ENCODE measurements at places on chromosomes 3 and 15.
A peak's percentile ranks its signal among the peaks of the same experiment; 100 is the strongest.

DNA sequence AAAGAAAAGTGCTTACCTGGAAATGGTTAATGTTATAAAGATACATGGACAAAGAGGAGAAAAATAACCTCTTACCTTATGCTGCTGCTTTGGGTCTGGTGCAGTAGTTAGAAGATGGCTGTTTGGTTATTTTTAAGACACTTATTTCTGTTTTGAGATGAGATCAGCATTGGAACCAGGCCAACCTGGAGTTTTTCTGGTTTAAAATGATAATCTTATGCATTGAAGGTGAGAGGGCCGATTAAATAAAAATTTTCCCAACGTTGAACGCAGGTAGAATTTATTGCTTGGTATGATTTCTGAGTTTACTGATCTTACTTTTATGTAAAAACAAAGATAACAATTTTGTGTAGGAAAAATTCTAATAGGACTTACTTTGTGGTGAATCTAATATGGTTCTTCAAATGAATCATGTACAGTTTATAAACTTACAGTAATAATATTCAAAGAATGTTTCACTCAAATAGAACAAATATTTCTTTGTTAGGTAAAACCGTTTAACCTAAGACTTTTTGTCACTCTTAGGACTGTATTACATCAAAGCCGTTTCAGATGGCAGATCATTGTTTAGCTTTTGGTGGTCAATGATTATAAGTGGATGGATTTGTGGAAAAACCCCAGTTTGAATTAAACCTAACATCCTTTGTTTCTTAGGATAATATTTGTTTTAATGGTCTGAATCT, 14.9 kb downstream of the UBE2E2 start:
- no peak for DNase-seq

DNA sequence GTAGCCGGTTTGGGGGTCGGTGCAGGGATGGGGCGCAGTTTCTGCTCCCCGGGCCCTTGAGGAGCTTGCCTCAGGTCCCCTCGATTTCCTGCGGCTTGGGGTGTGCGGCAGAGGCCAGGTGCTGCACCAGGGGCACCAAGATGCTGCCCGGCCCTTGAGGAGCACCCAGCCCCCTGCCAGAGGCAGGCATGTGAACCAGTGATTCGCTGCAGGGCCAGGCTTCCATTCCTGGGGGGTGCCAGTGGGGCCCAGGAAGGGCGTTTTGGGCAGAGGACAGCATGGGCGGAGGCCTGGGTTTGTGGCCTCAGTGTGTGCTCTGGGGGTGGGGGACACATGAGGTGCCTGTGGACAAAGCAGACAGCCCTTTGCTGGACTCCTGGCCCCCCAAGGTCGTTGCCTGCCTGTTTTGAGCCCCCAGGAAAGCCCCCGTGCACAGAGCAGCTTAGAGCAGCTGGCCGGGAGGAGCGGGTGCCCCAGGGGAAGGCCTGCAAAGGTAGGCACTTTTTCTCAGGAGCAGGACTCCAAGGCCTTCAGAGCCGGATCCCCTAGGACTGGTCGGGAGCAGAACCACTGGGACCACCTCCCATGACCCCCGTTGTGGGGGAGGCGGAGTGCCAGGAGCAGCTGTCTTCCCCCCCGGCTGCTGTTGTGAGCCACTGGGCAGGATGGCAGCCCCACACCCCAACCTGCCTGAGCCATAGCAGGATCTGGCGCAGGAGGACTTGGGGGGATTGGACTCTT, 1.6 kb downstream of the PLXNA1 start:
- DNase-seq, result no peak

GRCh38 chr15:27081676-27082418, 110.9 kb downstream of the GABRG3 start:
- no peak for DNase-seq

DNA sequence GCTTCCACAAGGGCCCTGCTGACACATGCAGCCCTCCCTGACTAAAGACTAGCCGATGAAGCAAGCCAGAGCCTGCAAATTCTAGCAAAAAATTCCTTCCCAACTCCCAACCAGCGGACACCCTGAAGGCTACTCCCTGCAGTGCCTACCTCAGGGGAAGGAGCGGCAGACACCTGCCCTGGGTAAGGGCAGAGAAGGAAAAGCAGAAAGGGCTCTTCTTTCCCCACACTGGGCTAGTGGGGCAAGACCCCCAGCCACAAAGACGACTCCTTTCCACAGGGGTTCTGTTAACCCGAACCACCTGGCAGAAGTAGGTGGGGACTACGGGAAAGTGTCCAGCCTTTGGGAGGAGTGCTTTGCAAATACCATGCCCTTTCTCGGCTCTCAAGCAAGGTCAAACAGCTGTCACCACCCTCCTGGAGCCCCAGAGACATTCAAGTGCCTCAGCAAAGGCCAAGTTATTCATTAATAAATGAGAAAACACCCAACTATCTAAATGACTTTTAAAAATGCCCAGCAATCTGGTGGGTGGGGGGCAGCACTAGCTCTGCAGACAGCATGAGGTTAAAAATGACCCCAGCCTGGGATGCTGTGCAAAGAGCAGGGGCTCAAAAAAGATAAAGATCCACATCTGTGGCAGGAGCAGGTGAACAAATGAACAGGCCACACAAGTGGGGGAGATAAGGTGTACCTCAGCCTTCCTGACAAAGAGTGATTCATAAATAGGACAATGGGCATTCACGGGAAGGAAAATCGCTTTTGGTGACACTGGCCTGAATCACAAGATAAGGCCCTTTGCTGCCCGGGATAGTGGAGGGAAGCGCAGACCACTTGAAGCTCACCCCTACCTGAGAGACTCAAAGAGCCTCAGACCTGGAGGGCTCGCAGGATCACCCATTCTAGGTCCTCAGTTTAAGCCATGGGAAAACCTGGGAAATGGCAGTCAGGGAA, 33.0 kb downstream of the CCDC12 start:
- DNase-seq, result no peak

GRCh38 chr3:111610612-111611054, 15.5 kb upstream of the ZBED2 start:
- no peak for DNase-seq

DNA sequence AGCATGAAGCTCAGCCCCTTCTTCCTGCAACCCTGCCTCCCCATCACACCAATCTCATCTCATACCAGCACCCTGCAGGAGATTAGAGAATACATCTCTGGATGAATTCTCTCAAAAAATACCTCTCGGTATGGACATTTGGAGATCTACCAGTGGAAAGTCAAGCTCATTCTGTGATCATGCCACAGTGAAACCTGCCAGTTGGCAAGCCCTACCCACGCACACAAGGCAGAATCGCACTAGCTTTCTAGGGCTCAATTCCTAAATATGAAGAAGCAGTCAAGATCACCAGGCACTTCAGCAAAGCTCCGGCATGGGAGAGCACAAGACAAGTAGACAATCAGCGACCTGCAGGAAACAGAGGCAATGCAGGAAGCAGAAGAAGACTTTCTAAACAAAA, 221.2 kb downstream of the NTRK3 start:
- no peak for DNase-seq

DNA sequence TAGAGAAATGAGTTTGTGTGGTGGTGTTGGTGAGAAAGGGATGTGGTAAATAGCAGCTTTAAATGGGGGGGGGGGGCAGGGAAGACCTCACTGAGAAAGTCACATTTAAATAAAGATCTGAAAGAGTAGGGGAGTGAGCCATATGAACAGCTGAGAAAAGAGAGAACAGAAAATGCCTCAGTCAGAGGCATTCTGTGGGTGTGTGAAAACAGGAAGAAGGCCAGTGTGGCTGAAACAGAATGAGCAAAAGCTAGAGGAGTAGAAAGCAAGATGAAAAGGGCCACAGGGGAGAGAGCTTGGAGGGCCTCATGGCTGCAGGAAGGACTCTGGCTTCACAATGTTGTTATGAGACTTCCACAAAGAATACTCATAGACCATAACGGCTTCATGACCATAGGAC, 783.3 kb downstream of the ZPLD1 start:
- no peak for DNase-seq

DNA sequence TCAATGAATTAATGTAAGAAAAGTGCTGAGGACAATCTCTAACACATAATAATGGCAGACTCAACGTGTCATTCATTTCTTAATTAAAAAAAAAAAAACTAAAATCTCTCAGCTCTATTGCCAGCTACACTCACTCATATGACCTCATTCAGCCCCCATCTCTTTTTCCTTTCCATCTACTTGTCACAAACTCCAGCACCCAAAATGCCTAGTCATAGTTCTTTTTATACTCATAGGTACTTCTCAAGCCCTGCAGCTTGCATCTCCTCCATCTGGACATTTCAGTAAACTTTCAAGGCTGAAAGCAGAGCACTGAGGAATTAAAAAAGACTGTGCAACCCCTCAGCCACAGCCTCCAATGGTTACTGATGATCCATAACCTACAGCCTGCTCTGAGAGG, 109.8 kb downstream of the PLCH1 start:
- DNase-seq, result no peak

GRCh38 chr3:107954845-107955244, 136.0 kb downstream of the CD47 start:
- DNase-seq, result no peak

DNA sequence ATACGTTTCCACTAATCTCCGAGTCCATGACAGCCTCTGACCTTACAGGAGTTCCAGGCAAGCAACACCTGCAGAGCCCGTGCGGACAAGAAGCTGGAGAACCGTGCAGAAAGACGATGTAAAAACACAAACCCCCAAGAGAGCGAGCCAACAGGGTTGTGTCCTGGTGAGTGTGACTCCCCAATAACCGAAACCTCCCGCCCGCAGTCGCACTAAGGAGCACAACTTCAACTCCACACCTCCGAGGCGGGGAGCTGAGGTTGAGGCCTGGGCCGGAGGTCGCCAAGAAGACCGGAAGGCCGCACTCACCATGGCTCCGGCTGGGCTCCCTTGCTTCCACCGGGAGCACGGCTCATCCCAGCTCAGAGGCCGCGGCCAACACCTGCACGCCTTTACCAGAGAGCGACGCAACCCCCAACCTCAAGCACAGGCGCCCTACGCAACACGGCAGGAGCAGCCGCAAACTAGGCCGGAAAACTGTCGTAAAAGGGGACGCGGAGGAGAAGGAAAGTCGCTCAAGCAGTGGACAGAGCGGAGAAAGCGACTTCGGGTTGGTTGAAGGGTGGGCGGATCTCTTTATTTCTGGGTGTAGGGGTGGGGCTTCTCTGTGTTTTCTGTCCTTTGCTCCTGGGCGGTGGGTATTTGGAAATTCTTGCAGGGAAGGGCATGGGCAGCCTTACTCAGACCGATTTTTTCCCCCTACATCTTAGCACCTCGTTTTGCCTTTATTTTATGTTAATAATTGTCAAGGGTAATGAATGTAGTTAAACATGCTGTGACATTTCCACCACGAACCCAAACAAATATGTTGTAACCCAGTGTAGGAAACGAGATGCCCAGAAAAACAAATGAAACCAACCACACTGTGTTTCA, at the start of gene DNAJC19:
Gene DNAJC19 (minus strand): TSS at position 446 of the 873 bp plus-strand sequence. CDS start 134 bp downstream, at position 312.
- DNase-seq, result peak; percentile 69

- DNase-seq, result no peak
These were observed 110.9 kb downstream of the BDH1 start for GRCh38 chr3:197444793-197445379.

DNA sequence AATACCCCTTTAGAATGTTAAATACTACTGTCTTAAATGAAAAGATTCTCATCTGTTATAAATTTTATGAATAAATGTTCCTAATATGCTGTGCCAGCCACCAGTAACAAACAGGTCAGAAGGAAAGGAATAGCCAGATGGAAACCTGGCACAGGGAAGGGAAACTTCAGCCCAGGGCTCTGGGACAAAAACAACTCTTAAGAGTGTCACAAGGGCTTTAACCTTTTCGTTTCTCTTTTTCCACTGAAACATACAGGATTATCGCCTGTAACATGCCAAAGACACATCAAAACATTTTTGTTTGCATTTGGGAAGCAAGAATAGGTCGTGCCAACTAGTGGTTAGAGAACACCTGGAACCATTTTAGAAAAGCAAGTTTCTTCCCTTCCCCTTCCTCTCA, 109.0 kb upstream of the NEDD4 start:
- DNase-seq, result no peak

- no peak for DNase-seq
These were observed 112.7 kb upstream of the SLC4A7 start for GRCh38 chr3:27596921-27597320.

- DNase-seq, result no peak
These were observed 26.4 kb upstream of the HGD start for GRCh38 chr3:120708408-120708807.

GRCh38 chr15:48493084-48493762, 152.3 kb downstream of the FBN1 start:
- no peak for DNase-seq

DNA sequence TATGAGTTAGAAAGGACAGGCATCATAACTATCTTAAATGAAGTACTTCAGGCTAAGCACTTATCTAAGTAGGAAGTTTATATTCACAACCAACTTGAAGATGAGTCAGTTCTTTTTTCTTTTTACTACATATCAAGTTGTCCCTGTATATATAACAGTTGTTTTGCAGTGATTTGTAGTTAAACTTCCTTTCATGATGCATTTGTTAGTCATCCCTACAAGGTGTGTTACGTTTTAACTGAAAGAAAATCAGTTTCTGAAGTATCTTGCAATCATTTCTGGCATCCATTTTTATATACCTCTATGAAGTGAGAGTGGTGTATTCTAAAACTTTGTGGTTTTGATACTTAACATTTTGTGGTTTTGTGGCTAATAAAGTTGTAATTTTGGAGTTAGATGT, 46.1 kb downstream of the ZFAND6 start:
- no peak for DNase-seq

DNA sequence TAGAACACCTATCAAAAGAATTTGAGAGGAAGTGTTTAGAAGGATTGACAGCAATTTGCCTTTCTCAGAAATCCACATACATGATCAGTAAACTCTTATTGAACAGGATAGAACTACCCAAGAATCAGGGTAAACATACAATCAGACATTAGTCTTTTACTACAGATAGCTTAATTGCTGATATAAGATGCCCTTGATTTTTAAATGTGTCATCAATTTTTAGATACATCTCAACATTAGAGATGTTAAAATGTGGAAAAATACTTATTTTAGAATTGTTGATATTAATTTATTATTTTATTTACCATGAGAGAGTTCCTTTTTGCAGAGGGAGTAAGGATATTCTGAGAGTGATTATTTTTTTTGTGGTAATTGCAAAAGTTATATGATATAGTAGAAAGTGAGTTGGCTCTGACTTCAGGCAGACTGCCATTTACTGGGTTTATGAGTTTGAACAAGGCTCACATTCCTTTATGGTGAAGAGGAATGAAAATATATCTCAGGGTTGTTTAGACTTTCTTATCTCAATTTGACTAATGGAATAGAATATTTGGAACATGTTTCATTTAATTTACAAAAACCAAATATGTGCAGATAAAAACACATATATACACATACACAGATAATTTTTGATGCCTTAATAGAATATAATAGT, 302.8 kb upstream of the GOLIM4 start:
- no peak for DNase-seq

DNA sequence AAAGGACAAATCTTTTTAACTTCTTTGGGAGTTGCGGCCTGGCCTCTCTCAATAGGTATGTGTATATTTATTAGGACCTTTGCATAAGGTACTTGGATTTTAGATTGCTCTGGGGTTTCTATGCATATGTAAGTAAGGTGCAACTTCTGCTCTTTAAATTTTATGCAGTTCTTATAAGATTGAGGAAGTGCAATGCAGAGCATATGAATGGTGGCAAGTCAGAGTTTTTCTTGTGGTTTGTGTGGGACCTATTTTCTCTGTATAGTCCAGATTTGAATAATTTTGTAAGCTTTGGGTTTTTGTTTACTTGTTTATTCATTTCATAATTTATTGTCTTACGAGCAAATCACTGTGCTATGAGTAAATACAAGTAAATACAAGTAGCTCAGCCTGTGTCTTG, 101.5 kb downstream of the ATG7 start:
- DNase-seq, result no peak

- DNase-seq, result no peak
These were observed 77.2 kb upstream of the TPRG1 start for GRCh38 chr3:189094539-189094938.

GRCh38 chr15:64466408-64467141, 6.2 kb downstream of the ZNF609 start:
- no peak for DNase-seq
